A549 treated with CpdA at 1 μM for 4 hours (cell line): ENCODE measurements at places on chromosomes 7 and 10. TPM values are rescaled to one million over a fixed set of nuclear protein-coding genes. Genes with fewer than 3 reads are reported as not detected.

The GRID2IP gene
- 0.01 TPM in 1 of 5 replicates, not detected in the others for total RNA-seq

The KEL gene
- 1.1 TPM in 1 of 5 replicates, not detected in the others for total RNA-seq

The CACNB2 gene
- total RNA-seq = not detected in 5 replicates

The TRA2A gene
- 69.6 to 82.8 TPM (median 74.1 TPM) in 5 replicates for total RNA-seq

The COMMD3 gene
- total RNA-seq = 48.4 to 52.2 TPM (median 49.5 TPM) in 5 replicates

The MTURN gene
- 3.6 to 5.4 TPM (median 4.6 TPM) in 5 replicates for total RNA-seq

The SPDYE16 gene
- not detected in 5 replicates for total RNA-seq

The EZH2 gene
- 21.0 to 25.0 TPM (median 23.4 TPM) in 5 replicates for total RNA-seq

The LEP gene
- total RNA-seq = not detected in 5 replicates

The PEX1 gene
- 4.1 to 8.5 TPM (median 5.4 TPM) in 5 replicates for total RNA-seq

The ABCB1 gene
- 0.08 to 0.18 TPM (median 0.15 TPM) in 3 of 5 replicates, not detected in the others for total RNA-seq

The RBP3 gene
- not detected in 5 replicates for total RNA-seq

The KLF14 gene
- total RNA-seq = 0.03 to 0.06 TPM (median 0.05 TPM) in 3 of 5 replicates, not detected in the others

The FAM237B gene
- total RNA-seq = not detected in 5 replicates
